ENCODE measurements at places on chromosomes 16 and 17. TPM values are rescaled to one million over a fixed set of nuclear protein-coding genes. Genes with fewer than 3 reads are reported as not detected.

GRCh38 chr17:43524945-43525575 is 21.1 kb downstream of the ETV4 start:
- no peak for DNase-seq

DNA sequence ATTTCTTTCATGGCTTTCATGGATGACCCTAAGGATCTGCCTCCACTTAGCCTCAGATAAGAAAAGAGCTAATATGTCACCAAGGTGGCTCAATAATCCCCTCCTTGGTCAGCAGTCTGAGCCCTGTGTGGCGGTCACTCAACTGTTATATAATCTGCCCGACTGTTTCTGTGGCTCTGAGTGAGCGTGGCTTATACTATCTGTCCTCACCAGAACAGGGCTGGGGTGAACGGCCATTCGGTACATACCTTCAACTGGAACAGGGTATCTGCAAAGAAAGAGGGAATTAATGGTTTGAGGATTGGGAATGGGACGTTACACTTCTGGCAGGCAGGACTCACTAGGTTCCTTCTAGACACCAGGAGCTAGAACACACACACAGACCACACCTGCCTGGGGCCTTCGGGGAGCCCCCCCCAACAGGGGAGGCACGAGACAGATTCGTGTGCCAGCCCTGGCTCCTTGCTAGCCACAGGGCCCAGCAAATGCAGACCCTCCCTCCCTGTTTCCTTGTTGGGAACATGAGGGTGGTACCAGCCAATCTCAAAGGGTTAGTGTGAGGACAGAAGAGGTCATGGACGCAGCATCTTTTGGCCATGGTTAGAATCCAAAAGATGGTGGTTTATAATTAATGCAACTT is 3.7 kb downstream of the CHMP1A start:
- no peak for DNase-seq

- no peak for DNase-seq
Observed at GRCh38 chr17:35627417-35627816, 40.3 kb downstream of the AP2B1 start.

GRCh38 chr16:28324235-28324886 is 32.0 kb downstream of the SBK1 start:
- no peak for DNase-seq

GRCh38 chr16:23403547-23403946 is 49.4 kb downstream of the COG7 start:
- DNase-seq, result no peak

The LYRM9 gene
- 16.4 TPM for total RNA-seq

DNA sequence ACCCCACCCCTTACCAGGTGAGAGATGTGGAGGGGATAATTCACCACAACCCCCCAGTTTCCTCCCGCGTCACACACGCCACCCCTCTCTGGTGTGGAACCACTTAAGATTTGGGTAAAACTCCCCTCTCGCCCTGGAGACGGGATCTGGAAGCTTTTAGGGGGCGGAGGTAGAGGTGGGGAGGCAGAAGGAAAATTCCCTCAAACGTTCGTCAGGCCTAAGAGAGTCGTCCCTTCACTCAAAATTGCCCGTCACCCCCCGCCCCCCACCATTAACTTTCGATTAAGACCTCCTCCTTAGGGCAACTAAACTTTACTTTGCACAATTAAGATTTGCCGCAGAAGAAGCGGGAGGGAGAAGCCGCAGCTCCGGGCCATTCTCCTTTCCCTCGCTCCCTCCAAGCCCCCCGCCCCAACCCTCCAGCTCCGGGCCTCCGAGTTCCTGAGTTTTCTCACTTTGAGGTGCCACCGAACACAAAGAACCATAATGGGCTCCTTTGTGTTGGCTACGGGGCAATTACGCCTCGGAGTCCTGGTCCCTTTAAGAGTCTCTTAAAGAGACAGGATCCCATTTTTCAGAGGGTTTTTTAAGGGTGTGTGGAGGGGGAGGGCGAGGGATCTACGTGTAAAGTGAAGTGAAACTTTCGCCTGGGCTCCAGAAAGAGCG is 985 bp upstream of the FZD2 start:
- DNase-seq, result no peak

- no peak for DNase-seq
Observed at GRCh38 chr16:61500851-61501250, 535.4 kb downstream of the CDH8 start.

GRCh38 chr17:45451131-45451530 is 18.5 kb upstream of the ARHGAP27 start:
- no peak for DNase-seq

GRCh38 chr16:64880994-64881393 is 240.9 kb downstream of the CDH11 start:
- DNase-seq, result no peak

The KRTAP9-3 gene
- total RNA-seq, result not detected

GRCh38 chr17:59181481-59181880 is 25.9 kb downstream of the PRR11 start:
- DNase-seq, result no peak

The AARS1 gene
- 67.1 TPM for total RNA-seq

The RNU2-1 gene
- not detected for total RNA-seq

The ANKRD40CL gene
- 0.11 TPM for total RNA-seq

GRCh38 chr16:13401641-13402040 is 500.2 kb downstream of the SHISA9 start:
- no peak for DNase-seq

GRCh38 chr16:72092832-72093447 is 480 bp downstream of the TXNL4B start:
- no peak for DNase-seq

The ZKSCAN2 gene
- total RNA-seq, result 4.5 TPM

The SLC13A5 gene
- 0.34 TPM for total RNA-seq

- DNase-seq, result no peak
Observed at GRCh38 chr16:27340654-27341053, 26.9 kb downstream of the IL4R start.

DNA sequence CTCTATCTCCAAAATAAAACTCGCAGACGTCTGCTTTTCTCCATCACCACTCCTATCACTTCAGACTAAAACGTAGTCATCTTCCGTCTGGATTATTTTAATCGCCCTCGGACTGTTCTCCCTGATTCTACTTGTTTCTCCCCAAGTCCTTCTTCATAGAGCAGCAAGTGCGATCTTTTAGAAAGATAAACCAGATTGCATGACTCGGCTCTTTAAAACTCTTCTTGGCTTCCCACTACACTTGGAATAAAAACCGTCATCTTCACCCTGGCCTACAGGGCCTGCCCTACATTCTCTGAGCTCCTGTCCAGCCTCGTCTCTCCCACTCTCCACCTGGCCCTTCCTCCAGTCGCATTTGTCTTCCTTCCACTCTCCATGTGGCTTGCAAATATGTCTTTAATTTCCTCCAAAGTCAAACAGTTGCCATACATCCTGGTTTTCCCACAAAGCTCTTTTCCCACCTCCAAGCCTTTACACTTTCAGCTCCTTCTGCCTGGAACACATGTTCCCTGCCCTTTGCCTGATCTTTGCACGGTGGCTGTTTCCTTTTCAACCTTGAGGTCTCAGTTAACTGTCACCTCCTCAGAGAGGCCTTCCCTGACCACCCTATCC is 70.5 kb upstream of the DHX40 start:
- peak; percentile 80 for DNase-seq

The TSPAN10 gene
- total RNA-seq, result 0.32 TPM

DNA sequence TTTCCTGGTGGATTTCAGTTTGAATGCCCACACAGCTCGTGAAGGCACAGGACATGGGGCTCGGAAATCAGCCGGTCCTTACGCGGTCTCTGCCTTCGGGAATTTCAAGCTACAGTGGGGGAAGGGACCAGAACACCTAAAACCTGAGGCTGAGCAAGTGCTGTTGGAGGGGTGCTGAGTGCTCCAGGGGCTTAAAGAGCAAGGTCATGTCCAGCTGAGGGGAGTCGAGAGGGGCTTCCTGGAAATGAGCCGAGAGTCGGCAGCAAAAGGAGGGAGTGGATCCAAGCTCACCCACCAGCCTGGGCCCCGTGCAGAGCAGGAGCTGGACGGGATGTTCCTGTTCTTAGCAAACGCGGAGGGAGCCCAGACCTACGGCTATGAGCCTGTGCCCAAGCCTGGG is 73.2 kb upstream of the RPL38 start:
- DNase-seq, result no peak

- DNase-seq, result no peak
Observed at GRCh38 chr17:76903631-76904030, 35.4 kb downstream of the MGAT5B start.

DNA sequence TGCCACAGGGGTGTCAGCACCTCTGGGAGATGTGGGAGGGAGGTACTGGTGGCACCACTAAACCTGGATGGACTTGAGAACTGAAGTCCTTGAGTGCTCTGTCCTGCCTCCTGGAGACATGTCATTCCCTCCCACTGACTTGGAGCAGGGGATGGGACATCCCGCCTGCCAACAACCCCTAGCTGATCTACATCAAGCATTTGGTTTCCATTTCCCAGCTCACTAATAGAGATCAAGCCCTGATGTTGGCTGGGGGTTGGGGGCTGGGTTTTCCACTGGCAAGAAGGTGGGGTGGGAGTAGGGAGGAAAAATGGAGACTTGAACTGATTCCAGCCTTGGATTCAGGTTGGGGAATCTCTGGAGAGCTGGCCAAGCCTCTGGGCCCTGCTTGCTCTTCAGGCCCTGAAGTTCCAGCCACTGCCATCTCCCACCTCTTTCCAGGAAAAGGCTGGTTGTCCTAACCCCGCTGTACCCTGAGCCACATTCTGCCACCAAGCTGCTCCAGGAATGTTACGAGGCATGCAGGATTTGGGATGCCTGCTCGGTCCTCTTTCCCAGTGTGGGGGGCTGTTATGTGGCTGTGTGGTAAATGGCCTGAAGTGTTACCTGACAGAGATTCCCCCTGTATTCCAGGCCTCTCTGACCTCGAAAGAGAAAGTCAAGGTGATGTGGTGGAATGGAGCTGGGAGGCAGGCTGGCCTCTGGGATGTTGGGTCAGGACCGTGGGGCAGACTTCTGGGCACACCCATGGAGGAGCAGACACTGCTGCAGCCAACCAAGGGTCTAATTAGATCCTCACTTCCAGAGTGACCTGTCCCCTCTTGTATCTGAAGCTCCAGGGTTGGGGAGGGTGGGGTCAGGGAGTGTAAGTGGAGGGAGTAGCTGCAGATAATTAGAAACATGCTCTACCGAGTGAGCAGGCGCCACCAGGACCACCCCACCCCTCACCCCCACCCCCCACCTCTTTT is 16.7 kb downstream of the IGFBP4 start:
- no peak for DNase-seq

GRCh38 chr16:77974883-77975282 is 47.5 kb upstream of the CLEC3A start:
- no peak for DNase-seq

The LONP2 gene
- total RNA-seq, result 59.8 TPM

- no peak for DNase-seq
Observed at GRCh38 chr17:7330638-7331015, 1.5 kb upstream of the NEURL4 start.

GRCh38 chr16:88449267-88449561 is 3.9 kb upstream of the ZFPM1 start:
- DNase-seq, result no peak

The SSH2 gene
- 20.7 TPM for total RNA-seq

DNA sequence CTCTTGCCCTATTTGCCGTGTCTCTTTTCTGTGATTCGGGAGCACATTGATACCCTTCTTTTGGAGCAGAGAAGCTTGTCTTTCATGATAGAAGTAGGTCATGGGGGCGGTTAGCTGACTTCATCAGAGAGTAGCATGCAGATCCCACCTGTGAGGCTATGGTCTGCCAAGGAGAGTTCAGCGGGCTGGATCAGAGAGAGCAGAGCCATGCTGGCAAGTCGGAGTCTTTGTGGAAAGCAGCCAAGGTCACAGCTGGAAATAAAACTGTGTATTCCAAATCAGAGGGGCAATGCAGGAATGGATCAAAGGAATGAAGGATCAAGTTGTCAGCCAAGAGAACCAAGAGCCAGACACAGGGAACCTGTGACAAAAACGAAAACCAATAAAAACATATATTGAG is 595.9 kb downstream of the WWOX start:
- DNase-seq, result no peak

- no peak for DNase-seq
Observed at GRCh38 chr17:38852771-38853291, 690 bp downstream of the RPL23 start.

The KRT39 gene
- total RNA-seq, result not detected

GRCh38 chr17:12922120-12922519 is 95.7 kb downstream of the ELAC2 start:
- peak; percentile 21 for DNase-seq

Measured in esophagus muscularis mucosa (tissue), 4 donors.